ENCODE measurements at places on chromosomes 7 and 10.
A peak's percentile ranks its signal among the peaks of the same experiment; 100 is the strongest.

DNA sequence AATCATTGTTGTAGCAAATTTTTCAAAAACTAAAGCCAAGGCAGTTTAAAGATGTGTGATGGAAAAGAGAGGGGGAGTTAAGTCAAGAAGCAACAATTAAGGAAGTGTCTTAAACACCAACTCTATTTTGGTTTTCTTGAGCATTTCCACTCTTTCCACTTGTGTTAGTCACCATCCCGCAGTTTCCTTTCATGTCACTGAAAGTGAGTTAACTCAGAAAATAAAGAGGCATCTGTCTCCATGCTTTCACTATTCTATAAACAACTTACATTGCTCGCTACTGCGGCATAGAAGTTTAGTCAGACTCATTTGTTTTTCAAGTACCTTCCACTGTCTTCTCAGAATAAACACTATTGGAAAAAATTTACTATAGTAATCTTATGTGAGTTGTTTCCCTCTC lies 284.9 kb upstream of the SEMA3D start:
- DNase-seq = no peak

- DNase-seq = peak; percentile 1
Observed at GRCh38 chr7:110534241-110534931, 556.5 kb upstream of the LRRN3 start.

DNA sequence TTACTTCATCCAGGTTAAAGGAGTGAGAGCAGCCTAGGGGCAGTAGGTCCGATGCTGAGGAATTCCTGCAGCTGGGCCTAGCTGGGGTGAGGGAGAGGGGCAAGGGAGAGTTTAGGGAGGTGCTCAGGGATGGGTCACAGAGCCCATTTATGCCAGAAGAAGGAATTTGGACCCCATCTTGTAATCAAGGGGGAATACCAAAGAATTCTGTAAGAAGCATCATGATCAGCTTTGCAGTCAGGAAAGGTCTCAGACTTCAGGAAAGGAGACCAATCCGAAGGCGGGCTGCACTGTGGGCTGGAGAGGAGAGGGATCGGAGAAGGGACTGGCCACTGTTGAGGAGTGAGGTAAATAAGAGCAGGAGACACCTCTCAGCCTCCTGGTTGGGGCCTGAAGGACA lies 566.6 kb upstream of the MGMT start:
- DNase-seq = no peak

GRCh38 chr7:33040803-33041516 lies 21.6 kb downstream of the NT5C3A start:
- peak; percentile 61 for DNase-seq

DNA sequence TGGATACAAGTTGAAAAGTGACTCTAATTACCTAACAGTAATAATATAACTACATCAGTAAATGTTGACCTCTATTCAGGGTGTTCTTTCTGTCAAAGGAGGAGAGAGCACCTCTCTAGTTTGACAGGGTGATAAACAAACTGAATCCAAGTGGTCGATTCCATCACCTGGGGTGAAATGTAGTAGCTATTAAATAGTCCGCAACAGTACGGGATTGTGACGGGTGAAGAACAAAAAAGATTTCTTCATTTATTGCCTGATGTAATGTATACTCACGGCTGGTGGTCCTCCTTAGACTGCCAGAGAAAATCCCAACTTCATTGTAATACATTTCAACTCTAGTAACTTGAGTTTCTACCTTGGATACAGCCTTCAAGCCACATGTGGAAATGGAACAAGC lies 292.5 kb upstream of the CELF2 start:
- DNase-seq = no peak

GRCh38 chr10:119456435-119456810 lies 86.1 kb downstream of the RGS10 start:
- no peak for DNase-seq

DNA sequence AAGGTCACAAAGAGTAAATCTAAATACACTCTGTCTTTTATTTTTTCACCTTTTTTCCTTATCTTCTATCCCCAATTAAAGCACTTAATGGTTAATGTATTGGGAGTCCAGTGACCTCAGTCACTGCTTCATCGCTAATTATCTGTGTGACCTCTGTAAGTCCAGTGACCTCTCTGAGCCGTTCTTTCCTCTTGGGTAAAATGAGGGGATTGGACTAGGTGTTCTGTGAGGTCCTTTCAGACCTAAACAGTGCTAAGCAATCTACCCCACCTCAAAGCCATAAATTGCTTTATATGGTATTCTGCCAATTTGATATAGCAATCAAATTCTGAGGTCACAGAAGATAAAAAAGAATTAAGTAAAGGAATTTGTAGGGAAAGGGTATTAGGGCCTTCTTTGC lies 3.9 kb upstream of the SFMBT2 start:
- no peak for DNase-seq

- peak; percentile 63 for DNase-seq
Observed at GRCh38 chr7:14836571-14837189, 65.9 kb downstream of the DGKB start.

- no peak for DNase-seq
Observed at GRCh38 chr10:112409755-112410154, 35.8 kb downstream of the ACSL5 start.

DNA sequence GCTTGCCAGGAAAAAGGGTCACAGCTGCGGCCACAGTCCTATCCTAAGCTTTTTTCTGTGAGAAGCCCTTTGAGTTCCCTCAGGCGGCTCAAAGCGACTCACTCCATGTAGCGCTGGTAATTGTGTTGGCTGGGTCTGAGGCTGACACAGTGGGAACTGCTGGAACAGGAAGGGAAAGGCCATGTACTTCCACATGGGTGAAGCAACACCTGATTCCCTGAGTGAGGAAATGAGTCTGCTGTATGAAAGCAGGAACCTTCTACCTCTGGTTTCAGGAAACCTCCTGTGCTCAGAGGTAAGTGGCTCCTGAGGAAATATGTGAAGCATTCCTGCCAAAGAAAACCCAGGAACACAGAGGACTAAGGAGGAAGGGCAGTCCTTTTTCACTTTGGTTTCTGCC lies 734.6 kb upstream of the SORCS1 start:
- DNase-seq = no peak

DNA sequence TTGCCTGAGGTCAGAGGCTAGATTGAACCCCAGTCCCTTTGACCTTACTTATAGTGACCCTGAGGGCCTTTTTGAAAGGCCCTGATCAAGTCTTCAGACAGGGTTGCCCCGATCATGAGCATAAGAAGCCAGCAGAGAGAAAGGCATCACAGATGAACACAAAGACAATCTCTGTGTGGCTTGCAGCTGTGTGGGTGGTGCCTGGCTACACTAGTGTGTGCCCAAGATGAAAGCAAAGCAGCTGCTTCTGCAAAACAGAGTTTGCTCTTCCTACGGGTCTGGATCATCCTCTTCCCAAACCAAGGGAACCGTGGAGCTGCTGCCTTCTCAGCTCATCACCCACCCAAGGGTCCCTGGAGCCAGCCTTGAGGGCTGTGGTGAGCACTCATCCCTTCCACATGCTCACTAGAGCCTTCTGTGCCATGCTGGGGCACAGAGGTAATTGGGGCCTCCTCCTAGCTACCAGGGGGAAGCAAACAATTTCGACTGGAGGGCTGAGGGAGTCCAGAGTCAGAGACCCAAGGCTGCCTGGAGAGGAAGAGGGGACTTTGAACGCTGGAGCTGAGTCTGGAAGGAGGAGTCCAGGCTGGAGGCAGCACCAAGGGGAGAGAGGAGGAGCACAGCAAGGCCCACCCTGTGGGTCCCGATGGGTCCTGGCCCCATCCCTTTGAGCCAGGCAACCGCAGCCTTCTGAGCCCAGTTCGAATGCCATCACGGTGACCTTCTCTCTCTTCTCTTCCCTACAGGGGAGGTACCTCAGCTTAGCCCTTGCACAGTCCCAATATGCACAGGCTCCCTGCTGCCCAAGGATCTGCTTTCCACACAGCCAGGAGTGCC lies 42.3 kb downstream of the ANTXRL start:
- no peak for DNase-seq

DNA sequence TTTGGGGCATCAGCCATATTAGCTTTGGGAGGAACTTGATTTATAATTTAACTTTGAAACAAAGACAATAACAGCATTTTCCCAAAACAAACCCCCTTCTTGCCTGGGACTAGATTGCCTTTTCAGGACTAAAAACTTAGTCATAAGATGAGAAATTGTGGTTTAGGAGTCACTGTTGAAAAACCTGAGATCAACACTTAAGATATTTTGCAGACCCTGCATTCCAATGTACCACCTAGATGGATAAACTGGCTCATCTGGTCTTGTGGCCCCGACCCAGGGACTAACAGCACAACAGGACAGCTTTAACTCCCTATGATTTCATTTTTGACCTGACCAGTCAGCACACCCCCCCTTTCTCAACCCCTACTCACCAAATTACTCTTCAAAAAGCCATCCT lies 1165.4 kb downstream of the XPNPEP1 start:
- DNase-seq = no peak

- peak; percentile 90 for DNase-seq
Observed at GRCh38 chr7:66170309-66171231, 34.6 kb upstream of the TPST1 start.

DNA sequence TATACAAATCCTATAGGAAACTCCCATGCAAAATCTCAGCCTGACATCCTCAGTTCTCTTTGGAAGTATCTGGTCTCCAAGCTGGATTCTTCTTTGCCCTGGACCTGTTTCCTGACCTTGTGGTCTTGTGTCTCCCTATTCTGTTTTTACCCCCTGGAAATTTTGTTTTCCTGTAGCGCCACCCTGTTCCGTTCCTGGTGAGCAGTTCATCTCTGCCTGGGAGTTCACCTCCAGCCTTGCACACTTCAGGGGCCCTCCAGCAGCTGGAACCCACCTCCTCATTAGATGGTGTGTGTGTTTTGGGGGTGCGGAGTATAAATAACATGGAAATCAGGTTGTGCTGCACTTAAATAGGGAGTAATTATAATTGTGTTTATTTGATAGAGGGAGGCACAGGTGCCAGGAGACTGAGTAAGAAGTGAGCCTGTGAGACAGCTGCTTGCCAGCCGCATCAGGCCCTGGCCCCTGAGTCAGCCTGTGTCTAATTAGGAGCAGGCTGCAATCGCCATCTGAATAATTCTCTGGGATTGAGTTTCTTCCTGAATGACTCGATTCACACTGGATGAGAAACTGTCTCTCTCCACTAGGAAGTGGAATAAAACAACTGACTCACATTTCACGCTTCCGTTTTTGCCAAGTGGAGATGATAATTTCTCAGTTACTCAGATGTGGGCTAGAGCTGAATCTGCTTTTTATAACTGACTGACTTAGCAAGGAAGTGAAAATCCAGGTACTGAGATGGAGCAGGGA lies 69.4 kb upstream of the HECTD2 start:
- DNase-seq = peak; percentile 78

GRCh38 chr7:102431617-102432298 lies 1.6 kb upstream of the ORAI2 start:
- no peak for DNase-seq

DNA sequence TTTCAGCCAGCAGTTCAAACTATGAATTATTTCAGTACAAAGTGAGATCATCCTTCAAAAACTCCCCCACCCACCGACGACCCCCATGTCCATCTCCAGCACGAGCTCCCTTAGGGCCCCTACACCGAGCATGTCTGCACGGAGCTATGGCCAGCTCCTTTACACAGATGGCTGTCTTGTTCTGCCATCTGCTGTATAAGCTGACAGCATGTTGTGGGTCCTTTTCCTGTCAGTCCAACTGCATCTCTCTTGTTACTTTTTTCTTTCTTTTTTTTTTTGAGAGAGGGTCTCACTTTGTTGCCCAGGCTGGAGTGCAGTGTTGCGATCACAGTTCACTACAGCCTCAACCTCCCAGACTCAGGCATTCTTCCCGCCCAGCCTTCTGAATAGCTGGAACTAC lies 21.6 kb downstream of the NPC1L1 start:
- no peak for DNase-seq
